ENCODE measurements at places on chromosomes 11 and 22.

DNA sequence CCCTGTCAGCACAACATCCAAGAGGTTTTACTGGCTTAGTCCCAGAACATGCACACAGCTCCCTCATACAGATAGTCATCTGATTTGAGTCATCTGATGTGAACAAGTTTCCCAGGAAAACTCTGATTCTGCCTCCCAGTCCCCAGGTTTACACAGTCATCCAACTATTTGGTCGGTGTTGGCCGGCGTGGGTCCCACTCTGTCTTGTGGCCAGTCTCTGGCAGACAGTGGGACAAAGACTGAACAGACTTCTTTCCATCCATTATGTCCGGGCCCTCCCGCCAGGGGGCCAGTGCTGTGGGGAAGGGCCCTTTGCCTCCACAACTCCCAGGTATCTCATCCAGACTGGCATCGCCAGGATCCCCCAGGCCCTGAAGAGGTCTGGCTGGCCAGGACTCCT lies 60.0 kb downstream of the BTG4 start:
- no peak for DNase-seq

- DNase-seq: no peak
Measured at GRCh38 chr11:124878759-124879492, 13.7 kb downstream of the ROBO3 start.

DNA sequence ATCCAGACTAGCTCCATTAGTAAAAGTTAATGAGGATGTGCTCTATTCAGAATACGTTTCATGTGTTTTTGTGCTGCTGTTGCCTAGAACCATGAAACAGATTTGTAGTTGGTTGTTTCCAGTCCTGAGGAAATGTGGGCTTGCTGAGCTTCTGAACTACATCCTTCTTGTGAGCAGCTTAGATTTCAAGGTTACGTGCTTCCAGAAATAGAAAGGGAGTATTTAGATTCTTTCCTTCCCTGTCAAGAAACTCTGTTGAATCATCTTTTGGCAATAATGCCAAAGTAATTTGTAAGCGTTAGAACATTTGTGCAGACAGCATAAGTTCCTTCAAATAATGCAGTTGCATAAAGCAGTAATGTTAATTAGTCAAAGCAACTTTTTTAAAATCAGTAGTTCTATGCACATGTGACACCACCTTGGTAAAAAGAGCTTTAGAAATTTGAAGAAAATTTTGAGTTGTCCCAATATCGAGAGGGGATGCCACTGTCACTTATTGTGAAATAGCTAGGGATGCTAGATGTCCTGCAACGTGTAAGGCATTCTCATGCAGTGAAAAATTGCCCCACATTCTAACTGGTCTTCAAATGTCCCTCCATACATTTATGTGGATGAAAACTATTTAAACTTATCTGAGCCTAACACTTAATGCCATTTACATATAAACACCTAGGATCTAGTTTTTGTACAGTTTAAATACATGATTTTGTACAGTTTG lies 169.6 kb downstream of the ETS1 start:
- DNase-seq: no peak

GRCh38 chr11:62324731-62325556 lies 12.3 kb upstream of the ASRGL1 start:
- DNase-seq: peak; percentile 60

- no peak for DNase-seq
Measured at GRCh38 chr11:429931-430456, 11.8 kb downstream of the ANO9 start.

- no peak for DNase-seq
Measured at GRCh38 chr11:83158965-83159901, 2.3 kb downstream of the PCF11 start.

DNA sequence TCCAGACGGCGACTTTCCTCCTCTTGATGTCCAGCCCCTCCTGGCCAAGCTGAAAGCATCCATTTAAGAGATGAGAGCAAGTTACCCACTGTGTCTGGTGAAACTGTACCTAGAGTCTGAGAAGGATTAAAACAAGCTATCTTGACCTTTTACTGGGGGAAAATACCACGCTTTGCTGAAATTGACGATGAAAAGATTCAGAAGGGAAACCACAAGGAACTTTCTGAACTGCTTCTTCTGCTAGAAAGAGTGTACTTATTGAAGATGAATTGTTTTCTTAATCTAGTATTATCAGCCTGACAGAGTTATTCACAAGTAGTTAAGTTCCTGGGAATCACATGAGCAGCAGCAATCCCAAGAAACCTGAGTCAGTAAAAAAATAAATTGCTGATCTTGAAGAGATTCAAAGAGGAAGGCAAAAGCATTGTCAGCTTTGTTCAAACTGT lies 13.1 kb upstream of the MS4A6A start:
- DNase-seq: no peak

DNA sequence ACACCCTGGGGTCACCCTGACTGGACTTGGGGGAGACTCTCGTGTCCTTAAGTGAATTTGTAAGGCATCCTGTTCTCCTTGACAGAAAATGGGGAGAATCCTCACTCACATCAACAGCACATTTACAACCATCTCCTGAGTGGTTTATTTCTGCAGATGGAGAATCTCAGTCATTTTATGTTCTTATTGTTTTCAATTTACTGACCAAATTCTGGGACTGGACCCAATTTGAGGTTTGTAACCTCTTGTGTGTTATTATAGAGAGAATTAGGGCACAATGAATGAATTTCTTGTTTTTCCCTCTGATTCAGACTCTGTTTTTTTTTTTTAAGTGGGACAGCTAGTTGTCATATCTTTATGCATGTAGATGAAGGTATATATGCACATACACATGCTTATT lies 104.9 kb downstream of the ADAMTS15 start:
- DNase-seq: no peak

- no peak for DNase-seq
Measured at GRCh38 chr22:43776081-43776670, 35.9 kb downstream of the EFCAB6 start.

GRCh38 chr11:74695705-74696280 lies 35.4 kb downstream of the CHRDL2 start:
- no peak for DNase-seq
